LHCN-M2 (cell line): ENCODE measurements at places on chromosomes 4 and X.

GRCh38 chr4:145387079-145387478 is 94.6 kb upstream of the SMAD1 start:
- no peak for DNase-seq

GRCh38 chr4:4388311-4388790 is 1.4 kb downstream of the NSG1 start:
- DNase-seq: no peak

GRCh38 chrX:38351346-38351745 is 1.1 kb upstream of the OTC start:
- no peak for DNase-seq

DNA sequence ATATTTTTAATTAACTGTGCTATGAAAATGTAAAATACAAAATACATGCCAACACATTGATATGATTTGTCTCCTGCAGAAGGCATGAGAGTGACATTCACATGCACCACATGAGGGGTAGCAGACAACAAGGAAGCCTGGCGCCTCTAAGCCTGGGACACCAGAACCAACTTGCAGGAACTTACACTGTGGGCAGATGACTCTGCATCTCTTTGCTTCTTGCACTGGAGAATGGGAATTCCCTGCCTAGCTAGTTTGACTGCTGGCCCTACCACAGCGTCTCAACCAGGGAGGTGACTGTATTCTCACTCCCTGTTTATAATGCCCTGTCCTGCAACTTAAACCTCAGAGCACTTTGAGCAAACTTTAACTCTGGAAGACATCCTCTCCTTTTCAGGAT is 40.5 kb downstream of the PAGE2 start:
- no peak for DNase-seq

GRCh38 chr4:180041576-180041975 is 2201.6 kb upstream of the TENM3 start:
- no peak for DNase-seq

DNA sequence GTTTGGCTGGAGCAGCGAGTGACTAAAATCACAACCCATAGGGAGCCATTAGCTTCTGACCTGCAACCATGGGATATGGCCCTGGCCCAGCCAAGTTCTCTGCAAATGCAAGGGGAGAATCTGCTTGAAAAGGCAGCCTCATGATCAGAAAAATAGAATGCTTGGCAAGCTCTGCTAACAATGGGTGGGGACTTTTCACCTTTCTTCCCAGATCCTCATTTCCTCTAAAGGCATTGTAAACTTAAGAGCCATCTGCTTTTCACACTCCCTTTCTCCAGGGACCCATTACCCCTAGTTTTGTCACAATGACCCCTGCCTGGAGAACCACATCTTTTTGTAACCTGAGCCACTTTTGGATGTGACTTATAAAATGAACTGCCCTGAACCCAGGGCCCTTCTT is 104.3 kb downstream of the PARM1 start:
- no peak for DNase-seq

GRCh38 chr4:106659371-106659770 is 290.8 kb upstream of the GIMD1 start:
- DNase-seq: no peak

GRCh38 chr4:46889410-46889809 is 19.6 kb downstream of the COX7B2 start:
- no peak for DNase-seq

GRCh38 chr4:7062816-7063215 is 5.0 kb downstream of the GRPEL1 start:
- DNase-seq: no peak

- DNase-seq: no peak
These were observed 224.2 kb downstream of the PTTG2 start for GRCh38 chr4:38184404-38184803.

DNA sequence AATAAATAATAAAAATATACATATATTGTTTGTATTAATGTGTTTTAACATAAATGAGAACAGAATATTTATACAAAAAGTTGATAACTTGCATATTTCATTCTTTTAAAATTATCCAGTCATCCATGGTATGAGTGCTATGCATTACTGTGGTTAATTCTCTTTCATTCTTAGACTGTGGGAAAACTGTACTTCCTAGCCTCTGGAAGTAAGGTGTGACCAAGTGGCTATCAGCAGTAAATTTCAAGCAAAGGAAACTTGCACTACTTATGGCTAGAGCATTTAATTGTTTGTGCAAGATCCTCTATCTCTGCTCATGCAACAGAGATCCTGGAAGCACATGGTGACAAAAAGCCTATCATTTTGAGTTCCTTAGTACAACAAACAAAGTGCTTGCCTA is 1054.5 kb upstream of the PABPC4L start:
- peak; percentile 21 for DNase-seq

DNA sequence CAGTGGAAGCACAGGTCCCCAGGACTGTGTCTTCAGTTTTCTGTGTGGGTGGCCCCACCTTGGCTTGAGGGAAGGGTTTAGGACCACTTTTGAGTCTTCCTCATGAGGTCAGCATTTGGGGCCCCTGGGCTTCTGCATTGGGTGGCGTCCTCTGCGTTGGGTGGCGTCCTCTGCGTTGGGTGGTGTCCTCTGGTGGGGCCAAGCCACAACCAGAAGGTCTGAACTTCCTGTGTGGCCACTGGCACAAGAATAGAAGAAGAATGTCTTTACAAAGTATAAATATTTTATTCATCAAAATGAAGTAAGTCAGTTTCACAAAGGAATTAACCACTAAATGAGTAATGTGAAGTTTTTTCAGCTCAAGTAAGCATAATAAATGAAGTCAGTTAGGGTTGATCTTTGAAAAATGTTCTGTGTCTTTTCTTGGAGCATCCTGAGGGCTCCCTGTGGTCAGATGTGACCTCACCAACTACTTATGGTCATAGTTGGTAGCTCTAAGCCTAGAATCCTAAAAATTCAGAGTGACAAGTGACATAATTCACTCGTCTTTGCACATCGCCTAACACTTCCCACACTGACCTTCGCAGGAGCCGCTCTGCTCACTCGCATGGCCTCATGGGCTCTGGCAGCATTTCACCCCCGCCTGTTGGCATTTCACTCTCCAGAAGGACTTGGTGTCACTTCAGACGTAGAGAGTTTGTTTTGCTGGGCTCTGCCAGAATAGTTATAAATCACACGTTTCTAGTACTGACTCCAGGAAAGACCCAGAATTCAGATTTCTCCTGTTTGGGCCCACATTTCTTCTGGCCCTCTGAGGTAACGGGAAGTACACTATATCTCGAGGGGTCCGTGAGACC is 39.0 kb upstream of the HGFAC start:
- peak; percentile 80 for DNase-seq

DNA sequence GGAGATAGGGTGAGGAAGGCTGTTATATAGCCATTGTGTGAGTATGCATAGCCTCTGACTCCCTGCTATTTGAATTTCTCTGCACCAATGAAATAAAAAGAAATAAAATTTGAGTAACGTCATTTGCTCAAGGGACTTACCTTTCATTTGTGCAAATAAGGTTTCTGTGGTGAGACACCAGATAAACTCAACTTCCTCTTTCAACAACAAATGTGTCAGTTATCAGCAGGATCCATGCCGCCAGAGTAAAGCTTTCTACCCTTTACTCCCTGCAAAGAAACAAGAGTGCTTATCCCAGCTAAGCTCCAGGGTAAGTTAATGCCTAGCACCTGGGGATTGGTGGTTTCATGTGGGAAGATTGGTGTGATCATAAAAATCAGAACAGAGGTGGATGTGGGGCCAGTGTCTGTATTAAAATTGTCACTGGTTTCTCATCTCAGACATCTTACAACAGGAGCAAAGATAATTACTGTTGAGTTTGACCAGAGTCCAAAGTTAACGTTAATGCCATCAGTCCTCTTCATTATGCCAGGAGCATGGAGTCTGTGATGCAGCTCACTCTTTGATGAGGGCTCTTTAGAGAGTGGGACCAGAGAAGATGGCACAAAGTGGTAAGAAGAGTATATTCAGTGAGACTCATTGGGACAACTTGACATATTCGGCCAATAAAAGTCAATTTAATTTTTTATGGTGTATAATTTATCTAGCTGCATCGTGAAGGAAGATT is at the start of gene P2RY10:
Gene P2RY10 (plus strand): TSS at position 206 of the 727 bp plus-strand sequence. CDS start 15,130 bp downstream, outside the sequence.
- DNase-seq: no peak

DNA sequence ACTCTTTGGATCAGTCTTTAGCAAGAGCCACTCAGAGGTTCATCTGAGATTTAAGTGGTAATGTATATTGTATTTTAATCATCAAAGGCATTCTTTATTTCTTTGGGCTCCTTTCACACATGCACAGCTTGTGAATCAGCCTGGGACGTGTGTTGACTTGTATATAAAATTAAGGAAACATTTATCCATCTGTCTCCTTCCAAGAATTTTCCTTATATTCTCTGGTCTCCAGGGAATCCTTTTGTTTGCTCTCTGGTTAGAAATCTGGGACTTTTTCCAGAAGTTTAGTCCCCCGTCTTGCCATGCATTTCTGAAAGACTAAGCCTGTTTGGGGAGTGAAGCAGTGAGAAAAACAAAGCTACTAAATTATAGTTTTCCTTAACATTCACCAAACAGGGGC is 212.3 kb downstream of the DCAF12L2 start:
- no peak for DNase-seq

DNA sequence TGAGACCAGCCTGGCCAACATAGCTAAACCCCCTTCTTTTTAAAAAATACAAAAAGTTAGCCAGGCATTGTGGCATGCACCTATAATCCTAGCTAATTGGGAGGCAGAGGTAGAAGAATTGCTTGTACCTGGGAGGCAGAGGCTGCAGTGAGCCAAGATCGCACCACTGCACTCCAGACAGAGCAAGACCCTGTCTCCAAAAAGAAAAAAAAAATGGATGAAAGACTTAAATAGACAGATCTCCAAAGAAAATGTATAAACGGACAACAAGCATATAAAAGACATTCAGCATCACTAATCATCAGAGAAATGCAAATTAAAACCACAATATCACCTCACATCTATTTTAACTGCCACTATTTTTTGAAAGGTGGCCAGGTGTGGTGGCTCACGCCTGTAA is 6.6 kb upstream of the SAT1 start:
- no peak for DNase-seq

- DNase-seq: peak; percentile 82
These were observed 195.0 kb upstream of the CLNK start for GRCh38 chr4:10879411-10880110.

GRCh38 chr4:165177725-165178666 is 29.4 kb upstream of the KLHL2 start:
- no peak for DNase-seq

GRCh38 chrX:112670977-112671376 is 8.8 kb downstream of the LHFPL1 start:
- no peak for DNase-seq

DNA sequence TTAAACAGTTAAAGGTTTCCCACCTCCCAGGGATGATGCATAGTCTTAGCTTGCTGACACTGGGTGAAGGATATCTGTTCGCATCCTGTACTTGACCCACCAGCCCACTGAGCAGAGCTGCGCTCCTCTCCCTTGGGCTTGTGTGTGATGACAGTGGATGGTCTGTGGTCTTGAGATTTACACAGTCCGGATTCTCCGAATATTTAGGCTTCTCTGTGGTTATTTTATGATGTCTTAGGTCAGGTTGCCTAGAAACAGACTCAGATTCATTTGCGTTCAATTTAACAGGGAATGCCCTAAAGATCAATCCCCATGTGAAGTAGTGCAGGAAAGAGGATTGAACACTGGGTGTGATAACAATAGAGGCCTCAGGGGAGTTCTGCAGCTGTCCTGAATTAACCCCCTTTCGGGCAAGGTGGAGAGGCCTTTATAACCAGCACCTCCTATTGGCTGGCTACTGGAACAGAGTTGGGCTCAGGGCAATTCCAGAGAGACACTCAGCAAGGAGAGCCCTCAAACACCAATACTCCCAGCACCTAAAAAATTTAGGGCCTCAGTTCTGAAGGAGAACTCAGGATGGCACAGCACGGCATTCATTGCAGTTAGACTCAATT is 653.2 kb upstream of the GALNT7 start:
- peak; percentile 90 for DNase-seq

DNA sequence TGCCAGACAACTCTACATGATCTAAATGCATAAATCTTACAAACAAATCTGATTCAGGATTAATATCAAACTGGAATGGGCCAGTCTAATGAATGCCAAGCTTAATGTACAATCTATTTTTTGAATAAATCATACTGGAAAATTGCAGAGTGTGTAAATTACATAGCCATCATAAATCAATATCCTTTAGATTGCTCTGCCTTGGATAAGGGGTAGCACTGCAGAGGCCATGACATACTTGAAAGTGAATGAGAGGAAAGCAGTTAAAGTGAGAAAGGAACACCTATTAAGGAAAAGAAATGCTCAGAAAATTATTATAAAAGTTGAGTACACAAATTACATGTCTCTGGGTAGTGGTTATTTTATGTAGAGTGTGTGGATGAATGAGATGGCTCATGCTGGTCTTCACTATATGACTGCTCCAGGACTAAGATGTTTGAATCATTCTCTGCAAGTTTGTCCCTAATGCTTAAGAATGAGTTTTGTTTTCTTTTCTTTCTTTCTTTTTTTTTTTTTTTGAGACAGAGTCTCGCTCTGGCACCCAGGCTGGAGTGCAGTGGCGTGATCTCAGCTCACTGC is 100.2 kb downstream of the ADGRL3 start:
- DNase-seq: no peak
